ENCODE measurements at places on chromosomes 16 and 17.
A peak's percentile ranks its signal among the peaks of the same experiment; 100 is the strongest.

GRCh38 chr16:48003206-48003907, 152.4 kb downstream of the ABCC12 start:
- DNase-seq: no peak

- DNase-seq: no peak
Measured at GRCh38 chr16:87133966-87134627, 183.1 kb downstream of the C16orf95 start.

GRCh38 chr17:63498626-63499195, 21.9 kb downstream of the ACE start:
- DNase-seq: no peak

DNA sequence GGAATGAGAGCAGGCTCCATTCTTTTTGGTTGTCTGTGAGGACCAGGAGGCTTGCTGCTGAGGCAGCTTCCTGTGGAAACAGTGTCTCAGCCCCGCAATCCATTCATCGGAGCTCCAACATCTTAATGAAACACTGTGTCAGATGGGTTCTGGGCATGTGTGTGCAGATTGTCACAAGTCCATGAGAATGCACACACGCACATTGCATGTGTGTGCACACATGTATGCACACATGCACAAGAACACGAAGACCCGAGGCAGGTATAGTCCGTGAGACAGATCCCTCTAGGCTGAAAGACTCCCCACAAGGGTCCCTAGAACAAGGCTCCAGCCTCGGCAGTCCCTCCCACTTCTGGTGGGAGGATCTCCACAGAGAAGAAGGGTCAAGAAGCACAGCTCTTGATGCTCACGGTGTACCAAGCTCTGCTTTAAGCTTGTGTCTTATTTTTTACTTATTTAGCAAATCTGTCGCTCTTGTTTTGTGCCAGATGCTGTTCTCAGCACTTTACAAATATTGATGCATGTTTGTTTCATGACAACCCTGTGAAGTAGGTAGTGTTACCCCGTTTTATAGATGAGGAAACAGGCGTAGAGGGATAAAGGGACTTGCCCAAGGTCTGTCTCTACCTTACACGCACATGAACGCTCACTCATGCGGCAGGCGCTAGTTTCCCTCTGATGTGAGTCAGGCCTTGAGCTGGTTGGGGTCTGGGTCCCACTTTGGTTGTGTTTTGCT, 213.1 kb downstream of the SEC14L1 start:
- DNase-seq: no peak

DNA sequence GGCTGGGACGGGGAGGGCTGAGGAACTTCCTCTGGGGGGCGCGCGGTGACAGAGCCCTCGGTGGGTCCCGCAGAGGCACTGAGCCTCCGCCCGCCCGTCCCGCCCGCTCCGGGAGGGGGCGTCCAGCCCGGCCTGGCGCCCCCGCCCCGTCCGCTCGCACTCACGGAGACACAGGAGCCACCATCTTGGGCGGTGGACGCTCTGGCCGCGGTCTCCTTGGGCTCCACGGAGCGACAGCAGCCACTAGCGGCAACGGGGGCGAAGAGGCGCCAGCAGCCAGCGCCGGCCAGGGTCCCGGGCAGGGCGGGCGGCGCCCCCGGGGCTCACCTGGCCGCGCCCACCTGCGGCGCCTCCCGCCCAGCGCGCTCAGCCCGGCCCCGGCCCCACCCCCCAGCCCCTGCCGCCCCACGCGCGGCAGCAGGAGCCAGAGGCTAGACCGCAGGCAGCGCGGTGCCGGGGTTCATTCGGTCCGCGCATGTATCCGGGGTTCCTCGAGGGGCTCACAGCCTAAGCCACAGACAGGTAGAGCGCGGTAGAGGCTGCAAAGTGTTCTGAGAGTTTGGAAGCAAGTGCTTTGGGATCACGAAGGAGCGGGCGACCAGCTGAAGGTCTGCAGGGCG, at the start of gene C17orf113:
TSS of gene C17orf113 (minus strand) at position 209 of the 620 bp plus-strand sequence. CDS start 7,225 bp downstream, outside the sequence.
- DNase-seq: peak; percentile 45

- no peak for DNase-seq
Measured at GRCh38 chr17:29443041-29443739, 53.0 kb downstream of the TAOK1 start.

GRCh38 chr16:52235186-52235585, 311.8 kb downstream of the TOX3 start:
- no peak for DNase-seq

DNA sequence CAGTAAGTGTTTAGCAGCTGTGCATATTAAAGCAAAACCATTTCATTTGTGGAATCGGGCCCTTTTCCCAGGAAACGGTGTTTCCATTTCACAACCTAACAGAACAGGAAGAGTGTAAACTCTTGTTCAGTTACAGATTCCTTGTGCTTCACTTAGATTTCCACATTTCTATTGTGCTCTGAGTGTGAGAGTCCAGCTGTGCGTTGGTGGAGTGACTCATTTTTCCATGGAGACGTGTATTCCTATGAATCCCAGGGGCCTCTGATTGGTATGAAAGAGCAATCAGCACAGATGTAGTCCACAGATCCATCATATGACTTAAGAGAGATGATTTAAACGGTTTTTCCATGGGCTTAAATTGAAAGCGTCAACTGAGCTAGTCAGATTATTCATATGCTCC, 13.3 kb upstream of the CAVIN1 start:
- DNase-seq: no peak

GRCh38 chr16:17977260-17977659, 359.3 kb downstream of the NPIPA8 start:
- DNase-seq: no peak

DNA sequence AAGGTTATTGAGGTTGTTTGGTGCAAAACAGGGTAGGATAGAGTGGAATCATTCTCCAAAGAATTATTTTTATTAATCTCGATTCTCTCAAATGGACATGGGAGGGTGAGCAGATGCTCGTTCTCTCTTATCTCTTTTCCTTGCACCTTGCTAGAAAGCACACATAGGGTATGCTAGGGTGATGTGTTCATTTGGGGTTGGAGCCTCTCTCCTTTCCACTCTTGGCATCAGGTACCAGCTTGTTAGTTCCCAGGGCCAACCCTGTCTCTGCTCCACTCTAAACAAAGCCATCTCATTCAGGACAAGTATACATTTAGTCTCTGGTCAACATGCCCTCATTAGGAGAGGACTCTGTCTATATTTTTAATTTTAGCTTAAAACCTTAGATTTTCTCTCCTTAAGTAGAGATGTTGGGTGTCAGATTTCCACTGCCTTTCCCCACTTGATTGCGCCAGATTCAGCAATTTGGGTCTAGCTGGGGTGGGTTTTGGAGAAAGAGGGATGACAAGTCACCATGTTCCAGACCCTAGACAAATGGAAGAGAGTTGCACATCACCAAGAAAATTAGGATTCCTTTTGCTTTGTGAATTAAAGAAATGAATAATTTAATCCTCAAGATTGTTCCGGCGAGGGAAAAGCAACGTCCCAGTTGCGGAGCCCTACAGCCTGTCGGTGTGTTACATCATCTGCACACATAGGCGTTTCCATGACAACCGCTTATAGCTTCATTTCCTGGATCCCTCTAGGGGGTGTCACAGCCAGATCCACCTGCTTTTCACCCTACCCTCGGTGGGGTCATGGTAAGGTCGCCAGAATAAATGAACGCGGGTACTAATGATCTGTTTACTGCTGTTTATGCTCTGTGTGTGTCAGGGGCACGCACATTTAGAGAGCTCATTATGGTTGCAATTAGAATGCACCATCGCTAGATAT, 41.6 kb downstream of the SNX11 start:
- no peak for DNase-seq

GRCh38 chr16:29820271-29820701, at the start of gene MVP:
MVP (plus strand) TSS chr16:29820462; CDS start chr16:29830550, 10,088 bp downstream.
- peak; percentile 81 for DNase-seq

- no peak for DNase-seq
Measured at GRCh38 chr17:57207396-57207795, 48.9 kb upstream of the MSI2 start.

GRCh38 chr16:12429756-12430155, 373.9 kb downstream of the CPPED1 start:
- no peak for DNase-seq

- DNase-seq: no peak
Measured at GRCh38 chr16:67240506-67240905, 6.8 kb downstream of the FHOD1 start.

DNA sequence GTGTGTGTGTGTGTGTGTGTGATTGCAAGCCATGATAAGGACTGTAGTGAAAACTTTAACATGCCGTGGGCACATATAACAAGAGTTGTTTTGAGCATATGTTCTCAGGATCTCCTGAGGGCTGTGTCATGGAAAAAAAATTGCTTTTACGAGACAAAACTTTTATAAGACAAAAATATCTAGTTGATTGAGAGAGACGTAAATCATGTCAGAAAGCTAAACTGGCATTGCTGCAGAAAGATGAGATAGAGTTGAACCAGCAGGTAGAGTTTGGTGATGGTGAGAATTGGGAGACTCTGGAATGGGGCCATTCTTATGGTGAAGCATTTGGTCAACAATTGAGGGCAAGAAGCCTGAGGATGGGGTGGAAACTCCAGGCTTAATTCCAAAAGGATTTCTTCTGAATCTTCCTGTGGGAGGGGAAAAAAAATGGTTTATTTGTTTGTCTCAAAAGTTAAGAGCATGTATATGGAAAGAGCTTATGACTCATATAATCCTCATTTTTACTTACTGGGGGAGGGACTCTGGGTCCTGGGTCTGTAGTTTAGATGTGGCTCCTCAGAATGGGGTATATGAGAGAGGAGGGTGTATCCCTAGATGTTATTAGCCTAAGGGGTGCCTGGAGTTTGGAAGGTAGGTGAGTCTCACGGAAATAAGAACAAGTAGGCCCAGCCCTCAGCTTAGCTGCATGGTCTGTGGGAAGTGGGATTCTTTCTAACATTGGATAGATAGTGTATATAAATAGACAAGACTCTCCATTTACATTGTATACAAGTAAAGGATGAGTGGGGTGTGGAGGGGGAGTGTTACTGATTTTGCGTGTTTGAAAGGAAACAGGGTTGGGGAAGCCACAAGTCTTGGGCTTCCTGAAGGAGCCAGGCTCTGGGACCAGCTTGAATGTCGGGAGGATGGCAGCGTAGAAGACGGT, 7.1 kb downstream of the MINK1 start:
- DNase-seq: no peak

DNA sequence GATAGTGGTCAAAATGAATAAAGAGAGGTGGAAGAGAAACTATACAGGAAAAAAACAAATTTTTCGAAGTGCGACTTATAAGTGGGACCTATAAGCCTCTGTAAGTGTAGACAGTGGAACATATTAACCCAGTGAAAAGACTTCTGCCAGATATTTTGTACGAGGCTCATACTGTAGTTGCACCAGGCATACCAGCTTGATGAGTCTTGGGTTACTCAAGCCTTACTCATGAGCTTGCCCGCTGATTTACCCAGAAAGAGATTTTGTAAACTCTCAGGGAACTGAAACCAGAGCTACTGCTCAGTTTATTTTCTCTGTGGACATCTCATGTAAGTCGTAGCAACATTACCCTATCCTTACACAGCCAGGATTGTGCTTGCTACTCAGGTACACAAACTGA, 708.0 kb upstream of the SOX9 start:
- DNase-seq: no peak

- peak; percentile 48 for DNase-seq
Measured at GRCh38 chr17:43880420-43880991, 26.8 kb downstream of the MPP2 start.
